ENCODE measurements at places on chromosomes 2 and 18.

GRCh38 chr2:8575834-8576423 lies 105.9 kb upstream of the ID2 start:
- DNase-seq: no peak

DNA sequence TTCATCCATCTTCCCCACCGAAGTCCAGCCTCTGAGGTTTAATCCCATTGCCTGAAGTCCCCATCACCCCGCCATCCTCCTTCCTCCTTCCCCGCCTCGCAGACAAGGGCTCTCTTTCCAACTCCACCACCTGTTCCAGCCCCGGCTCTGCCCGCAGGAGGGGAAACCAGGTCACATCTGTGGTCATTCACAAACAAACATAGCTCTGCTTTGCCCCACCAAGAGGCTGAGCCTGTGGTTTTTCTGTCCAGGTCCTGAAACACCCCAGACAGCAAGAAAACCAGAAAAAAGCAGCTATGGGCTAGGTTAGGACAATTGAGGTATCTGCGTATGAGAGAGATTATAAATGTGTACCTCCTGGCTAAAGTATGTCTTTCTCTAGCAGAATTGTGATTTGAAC lies 144.7 kb downstream of the GLI2 start:
- peak; percentile 44 for DNase-seq

- no peak for DNase-seq
Measured at GRCh38 chr2:226066391-226066790, 666.9 kb downstream of the NYAP2 start.

GRCh38 chr18:10371165-10371564 lies 83.3 kb upstream of the APCDD1 start:
- no peak for DNase-seq

- no peak for DNase-seq
Measured at GRCh38 chr18:48548011-48548771, 9.4 kb downstream of the CTIF start.

GRCh38 chr2:2875831-2876230 lies 501.8 kb downstream of the EIPR1 start:
- DNase-seq: no peak

DNA sequence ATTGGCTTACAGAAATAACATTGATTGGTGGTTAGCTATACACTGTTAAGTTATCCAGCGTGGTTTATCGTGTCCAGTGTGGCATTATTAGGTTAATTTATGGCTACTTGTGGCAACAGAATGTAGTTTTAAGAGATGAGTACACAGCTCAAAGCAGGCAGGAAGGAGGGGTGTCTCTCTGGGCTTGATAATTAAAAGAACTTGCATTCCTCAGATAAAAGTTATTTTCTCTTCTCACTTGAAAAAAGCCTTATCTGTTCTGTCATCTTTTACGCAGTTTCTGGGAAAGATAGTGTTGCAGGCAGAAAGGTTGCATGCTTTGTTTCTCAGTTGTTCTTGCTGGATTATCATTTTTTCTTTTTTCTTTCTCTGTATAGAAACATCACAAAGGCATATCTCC lies 154.4 kb upstream of the COL3A1 start:
- no peak for DNase-seq

GRCh38 chr2:42147641-42148274 lies 21.4 kb upstream of the EML4 start:
- DNase-seq: peak; percentile 61

- no peak for DNase-seq
Measured at GRCh38 chr2:134290358-134290757, 36.5 kb downstream of the MGAT5 start.

DNA sequence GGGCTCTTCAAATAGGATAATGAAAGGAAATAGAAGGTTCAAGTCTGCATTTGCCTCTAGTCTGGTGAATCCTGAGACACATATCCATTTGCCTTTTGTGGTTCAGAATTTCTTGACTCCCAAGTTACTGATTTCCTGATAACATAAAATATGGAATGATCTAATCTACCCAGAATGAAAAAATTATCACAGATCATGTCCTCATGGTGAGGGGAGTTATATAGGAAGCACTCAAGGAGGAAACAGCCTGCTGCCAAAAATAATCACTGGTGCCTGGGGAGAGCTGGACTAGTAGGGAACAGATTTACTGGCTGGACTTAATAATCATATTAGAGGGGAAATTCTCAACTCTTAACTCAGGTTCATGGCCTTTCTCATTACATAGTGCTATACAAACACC lies 95.5 kb upstream of the STK17B start:
- no peak for DNase-seq

- no peak for DNase-seq
Measured at GRCh38 chr18:24157855-24158254, 19.0 kb downstream of the CABYR start.

GRCh38 chr2:191910518-191910917 lies 63.6 kb upstream of the CAVIN2 start:
- DNase-seq: no peak

GRCh38 chr2:175036582-175037018 lies 31.4 kb upstream of the CHN1 start:
- DNase-seq: no peak

DNA sequence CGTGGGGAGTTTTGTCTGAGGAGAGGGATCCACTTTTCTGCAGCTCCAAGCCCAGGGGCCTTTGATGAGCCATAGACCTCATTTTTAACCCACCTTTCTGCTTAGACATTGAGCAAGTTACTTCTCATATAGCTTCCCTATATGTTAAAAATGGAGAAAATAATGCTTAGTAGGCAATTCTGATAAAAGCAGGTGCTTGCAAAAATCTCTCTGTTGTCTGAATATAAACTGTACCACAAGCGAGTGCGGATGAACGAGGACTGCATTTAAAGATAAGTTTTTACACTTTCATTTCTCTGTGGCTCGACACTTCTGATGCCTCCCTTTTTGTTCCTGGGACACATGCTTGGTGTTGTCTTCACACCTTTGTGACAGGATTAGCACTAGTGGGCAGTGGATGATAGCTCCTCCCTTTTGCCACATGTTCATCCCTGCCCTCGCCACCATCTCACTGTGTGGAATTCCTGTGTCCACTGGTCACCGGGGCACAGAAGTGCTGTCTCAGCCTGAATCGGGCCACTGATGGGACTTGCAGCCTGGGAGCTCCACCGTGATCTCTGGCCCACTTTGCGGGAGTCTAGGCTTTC lies 1.6 kb downstream of the TYMS start:
- no peak for DNase-seq

- no peak for DNase-seq
Measured at GRCh38 chr2:205709319-205709718, 27.0 kb downstream of the NRP2 start.

- DNase-seq: peak; percentile 92
Measured at GRCh38 chr2:1727101-1727771, 17.1 kb downstream of the PXDN start.

GRCh38 chr2:239827523-239827890 lies 197.6 kb downstream of the NDUFA10 start:
- DNase-seq: no peak

DNA sequence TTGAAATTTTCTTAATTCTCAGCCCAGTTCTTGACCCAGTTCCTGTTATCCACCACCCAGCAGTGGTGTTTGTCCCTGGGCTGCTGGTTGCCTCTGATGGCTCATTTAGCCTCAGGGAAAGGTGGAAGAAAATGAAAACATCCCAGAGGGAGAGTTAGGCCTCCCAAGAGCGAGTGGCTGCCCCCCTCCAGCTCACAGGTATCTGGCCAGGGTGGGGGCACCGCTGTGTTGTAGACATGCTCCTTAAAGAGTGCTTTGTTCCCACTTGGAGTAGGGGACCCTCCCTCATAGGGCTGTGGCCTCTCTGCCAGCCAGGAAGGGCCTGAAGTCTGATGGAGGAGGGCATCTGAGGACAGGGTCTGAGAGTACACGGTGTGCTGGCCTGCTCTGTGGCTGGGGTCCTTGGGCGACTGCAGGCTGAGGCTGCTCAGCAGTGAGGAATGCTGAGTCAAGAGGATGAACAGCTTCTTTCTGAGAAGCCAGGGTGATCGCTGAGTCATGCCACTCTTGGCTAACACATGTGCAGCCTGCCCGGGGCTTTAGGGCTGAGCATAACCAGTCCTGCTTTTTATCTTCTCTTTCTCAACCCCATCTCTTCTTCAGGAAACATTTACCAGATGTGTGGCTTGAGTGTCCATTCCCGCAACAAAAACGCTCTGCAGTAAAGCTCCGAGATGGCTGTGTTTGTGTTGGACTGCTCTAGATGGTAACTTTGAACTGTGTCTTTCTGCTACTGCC lies 72.3 kb downstream of the IL1R2 start:
- no peak for DNase-seq

GRCh38 chr18:51724790-51725721 lies 527.6 kb upstream of the MEX3C start:
- no peak for DNase-seq

GRCh38 chr2:240966906-240967680 lies 31.3 kb upstream of the SNED1 start:
- no peak for DNase-seq

DNA sequence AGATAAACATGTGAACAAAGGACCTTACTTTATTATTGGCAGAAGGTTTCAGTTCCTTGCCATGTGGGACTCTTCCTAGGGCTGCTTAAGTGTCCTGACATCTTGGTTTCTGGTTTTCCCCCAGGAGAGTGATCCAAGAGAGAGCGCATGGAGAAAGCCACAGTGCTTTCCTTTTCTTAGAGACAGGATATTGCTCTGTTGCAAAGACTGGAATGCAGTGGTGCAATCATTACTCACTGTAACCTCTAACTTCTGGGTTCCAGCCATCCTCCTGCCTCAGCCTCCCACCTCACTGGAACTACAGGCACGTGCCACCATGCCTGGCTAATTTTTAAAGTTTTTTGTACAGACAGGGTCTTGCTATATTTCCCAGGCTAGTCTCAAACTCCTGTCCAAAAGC lies 38.1 kb upstream of the TCF7L1 start:
- no peak for DNase-seq

- peak; percentile 48 for DNase-seq
Measured at GRCh38 chr2:201406077-201406662, 45.1 kb downstream of the TRAK2 start.

DNA sequence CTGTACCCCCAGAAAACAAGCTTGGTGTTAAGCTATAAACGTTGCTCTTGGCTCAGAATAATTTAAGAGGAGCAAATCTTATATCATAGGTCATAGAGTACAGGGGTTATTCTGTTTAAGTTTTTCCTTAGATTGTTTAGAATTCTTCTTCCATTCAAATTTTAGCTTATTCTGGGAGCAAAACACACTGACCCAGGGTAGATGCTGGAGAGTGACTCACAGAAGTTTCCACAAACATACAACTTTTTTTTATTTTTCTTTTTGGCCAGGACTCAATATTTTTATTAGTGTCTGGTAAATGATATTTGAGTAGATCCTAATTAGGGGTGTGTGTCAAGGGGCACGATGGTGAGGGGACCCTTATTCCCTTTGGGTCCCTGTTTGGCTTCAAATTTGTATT lies 71.5 kb upstream of the PSME4 start:
- DNase-seq: no peak

GRCh38 chr2:205728366-205728765 lies 46.1 kb downstream of the NRP2 start:
- DNase-seq: no peak

DNA sequence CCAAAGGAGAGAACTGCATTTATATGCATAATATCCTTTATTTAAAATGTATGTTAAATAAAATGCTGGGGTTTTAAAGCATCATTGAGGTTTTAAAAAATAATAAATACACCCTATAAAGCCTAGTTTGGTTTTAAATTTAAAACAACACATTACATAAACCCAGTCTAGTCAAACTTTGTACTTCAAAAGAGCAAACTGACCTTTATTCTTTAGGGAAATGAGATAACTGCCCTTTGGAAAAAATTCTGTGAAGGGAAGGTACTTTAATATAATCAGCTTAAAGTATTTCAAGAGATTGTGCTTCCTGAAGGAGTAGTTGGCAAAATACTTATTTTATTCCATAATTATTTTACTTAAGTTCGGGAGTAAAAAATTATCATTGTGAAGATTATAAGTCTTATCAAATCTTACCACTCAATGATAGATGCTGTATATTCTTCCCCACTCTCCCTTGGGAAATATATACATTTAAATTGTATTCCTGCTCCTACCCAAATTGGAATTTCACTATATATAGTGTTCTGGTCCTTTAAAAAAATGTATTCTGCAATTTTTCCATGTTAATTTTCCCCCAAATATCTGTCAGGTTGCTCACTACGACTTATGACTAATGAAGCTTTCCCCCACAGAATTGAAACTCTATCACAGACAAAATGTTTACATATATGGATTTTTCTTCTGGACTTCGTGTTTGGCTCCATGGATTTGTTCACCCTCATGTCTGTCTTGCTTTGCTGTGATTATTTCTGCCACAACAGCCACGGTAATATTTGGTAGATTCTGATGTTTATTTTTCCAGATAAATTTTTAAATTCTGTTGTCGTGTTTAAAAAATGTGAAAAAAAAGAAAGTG lies 42.1 kb downstream of the ZC3H6 start:
- no peak for DNase-seq

DNA sequence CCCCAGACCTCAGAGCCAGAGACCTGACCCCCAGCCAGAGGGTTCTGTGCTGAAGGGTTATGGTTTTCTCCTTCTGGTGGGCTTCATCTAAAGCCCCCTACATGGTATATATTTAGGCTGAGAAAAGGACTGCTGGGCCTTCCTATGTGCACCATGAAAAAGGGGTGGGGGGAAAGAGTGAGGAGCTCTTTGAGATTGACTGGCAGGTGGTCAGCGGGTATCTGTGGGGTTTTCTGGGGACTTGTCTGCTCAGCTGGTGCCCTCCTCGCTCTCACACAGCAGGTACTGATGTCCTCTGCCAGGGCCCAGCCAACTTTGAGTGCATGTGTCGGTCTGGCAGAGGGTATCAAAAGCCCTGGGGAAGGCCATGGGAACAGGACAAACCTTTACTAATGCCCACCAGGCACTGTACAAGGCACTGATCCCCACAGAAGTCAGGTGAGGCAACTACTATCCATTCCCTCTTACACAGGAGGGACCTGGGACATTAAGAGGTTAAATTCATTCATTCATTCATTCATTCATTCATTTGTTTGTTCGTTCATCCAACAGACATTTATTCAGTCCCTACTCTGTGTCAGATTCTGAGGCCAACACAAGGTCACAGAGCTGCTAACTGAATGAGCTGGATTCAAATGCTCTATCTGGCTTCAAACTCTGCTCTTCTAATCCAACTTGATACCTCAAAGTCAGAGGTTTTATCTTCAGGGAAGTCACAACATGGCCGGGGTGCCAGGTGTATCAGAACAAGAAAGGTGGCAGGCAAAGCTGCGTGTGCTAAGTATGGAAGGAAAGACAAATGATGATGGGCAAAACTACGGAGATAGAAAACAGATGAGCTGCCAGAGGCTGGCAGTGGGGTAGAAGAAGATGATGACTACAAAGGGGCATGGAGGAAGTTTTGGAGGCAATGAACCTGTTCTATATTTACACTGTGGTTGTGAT lies 44.6 kb downstream of the REEP1 start:
- DNase-seq: no peak

DNA sequence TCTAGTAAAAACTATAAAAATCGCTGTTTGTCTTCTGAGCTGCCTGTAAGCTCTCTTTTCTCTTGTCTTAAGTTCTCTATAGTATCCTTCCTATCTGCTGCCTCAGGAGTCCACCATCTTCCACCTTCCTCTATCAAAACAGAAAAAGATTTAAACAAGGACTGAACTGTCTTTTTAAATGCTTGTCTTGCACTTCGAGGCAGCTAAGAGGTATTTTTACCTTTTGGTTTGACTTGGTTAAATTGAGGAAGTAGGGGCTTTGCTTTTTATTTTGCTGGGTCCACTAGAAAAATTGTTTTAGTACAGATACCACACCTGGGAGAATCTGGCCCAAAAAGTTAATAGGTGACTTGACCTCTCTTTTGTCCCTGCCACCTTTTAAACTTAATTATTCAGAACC lies 12.2 kb downstream of the SESTD1 start:
- no peak for DNase-seq

Measured in DMS79 treated with DMSO at 0.1 percent for 48 hours (cell line).